ENCODE measurements at places on chromosomes 13 and 19.
A peak's percentile ranks its signal among the peaks of the same experiment; 100 is the strongest.

GRCh38 chr13:87669379-87669978 lies 1.7 kb upstream of the SLITRK5 start:
- peak; percentile 32 for DNase-seq

GRCh38 chr19:47381121-47381520 lies 32.0 kb downstream of the DHX34 start:
- no peak for DNase-seq

DNA sequence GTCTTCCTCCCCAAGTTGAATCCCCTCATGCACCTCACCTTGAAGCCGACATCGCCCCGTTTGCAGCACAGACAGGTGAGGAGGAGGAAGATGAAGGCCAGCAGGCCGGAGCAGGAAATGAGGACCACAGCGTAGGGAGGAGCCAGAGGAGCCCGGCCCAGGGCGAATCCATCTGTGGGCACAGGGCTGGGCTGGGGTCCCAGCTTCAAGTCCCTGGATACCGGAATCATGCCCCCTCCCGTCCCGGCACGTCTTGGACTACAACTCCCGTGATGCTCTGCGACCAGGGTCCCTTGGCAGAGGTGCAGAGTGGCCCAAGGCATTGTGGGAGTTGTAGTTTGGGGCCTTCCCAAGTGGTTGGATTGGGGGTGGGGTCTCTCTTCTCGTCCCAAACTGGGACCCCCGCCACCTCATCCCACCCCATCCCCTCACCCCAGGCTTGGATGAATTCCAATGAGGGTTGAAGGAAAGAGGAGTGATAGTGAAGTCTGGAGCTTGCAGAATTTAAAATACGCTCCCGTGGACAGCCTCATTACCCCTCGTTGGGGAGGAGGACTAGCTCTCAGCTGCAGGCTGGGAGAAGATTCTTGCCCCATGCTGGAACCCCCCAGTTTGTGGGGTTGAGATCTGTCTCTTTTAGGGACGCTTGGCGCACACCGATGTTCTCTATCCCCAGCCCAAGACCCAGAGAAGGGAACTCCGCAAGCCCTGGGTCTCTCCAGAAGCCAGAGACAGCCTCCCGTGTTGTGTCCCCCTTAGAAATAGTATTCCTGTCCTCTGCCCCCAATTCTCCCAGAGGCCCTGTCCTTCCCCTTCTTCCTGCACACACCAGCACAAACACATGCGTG lies 990 bp downstream of the LMTK3 start:
- DNase-seq: peak; percentile 32

DNA sequence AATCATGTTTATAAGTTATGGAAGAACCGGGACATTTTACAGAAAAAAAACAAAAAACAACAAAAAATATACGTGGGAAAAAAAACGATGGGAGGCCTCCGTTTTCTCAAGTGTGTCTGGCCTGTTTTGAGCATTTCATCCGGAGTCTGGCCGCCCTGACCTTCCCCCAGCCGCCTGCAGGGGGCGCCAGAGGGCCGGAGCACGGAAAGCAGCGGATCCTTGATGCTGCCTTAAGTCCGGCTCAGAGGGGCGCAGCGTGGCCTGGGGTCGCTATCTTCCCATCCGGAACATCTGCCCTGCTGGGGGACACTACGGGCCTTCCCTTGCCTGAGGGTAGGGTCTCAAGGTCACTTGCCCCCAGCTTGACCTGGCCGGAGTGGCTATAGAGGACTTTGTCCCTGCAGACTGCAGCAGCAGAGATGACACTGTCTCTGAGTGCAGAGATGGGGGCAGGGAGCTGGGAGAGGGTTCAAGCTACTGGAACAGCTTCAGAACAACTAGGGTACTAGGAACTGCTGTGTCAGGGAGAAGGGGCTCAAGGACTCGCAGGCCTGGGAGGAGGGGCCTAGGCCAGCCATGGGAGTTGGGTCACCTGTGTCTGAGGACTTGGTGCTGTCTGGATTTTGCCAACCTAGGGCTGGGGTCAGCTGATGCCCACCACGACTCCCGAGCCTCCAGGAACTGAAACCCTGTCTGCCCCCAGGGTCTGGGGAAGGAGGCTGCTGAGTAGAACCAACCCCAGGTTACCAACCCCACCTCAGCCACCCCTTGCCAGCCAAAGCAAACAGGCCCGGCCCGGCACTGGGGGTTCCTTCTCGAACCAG lies 1.8 kb upstream of the APOE start:
- DNase-seq: peak; percentile 66

GRCh38 chr13:51619614-51620013 lies 35.4 kb downstream of the WDFY2 start:
- DNase-seq: no peak

All from MV-4-11 (cell line).